ENCODE measurements at places on chromosomes 3 and 15.

DNA sequence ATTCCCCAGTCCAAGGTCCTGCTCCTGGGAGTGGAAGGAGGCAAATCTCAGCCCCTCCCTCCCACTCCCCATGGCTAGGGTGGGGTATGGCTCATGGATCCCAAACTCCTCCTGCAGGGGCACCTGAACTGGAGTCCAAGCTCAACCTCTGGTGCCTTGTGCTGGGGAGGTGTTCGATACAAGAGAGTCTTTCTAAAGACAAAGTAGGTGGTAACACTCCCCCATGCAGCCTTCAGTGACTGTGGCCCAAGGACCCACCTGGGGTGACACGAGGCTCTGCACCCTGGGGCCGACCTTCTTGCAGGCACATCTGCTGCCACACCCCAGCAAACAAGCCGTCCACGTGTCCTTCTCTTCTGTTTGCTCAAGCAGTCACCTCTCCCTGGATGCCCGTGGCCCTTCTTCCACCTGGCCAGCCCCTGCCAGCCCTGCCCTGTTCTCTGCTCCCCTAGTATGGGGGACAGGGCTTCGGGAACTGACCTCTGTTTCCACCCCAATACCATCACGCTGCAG, 36.7 kb upstream of the SLC6A11 start:
- DNase-seq, result no peak

DNA sequence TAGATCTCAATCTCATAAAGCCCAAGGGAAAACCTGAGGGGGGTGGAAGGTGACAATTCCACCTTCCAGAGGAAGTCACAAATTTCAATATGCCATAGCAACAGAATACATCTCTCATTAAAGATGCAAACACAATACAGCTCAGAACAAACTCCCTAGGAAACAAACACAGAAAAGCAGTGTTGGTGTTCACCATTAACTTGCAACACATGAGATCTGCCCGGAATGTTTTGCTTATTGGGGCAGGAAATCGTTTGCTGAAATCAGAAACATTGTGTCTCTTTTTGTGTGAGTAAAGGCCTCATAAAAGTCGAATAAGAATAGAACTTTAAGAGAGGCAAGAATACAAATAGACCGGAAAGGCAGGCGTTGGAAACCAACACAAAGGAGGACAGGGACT, 5.8 kb upstream of the RYR3 start:
- DNase-seq, result no peak

DNA sequence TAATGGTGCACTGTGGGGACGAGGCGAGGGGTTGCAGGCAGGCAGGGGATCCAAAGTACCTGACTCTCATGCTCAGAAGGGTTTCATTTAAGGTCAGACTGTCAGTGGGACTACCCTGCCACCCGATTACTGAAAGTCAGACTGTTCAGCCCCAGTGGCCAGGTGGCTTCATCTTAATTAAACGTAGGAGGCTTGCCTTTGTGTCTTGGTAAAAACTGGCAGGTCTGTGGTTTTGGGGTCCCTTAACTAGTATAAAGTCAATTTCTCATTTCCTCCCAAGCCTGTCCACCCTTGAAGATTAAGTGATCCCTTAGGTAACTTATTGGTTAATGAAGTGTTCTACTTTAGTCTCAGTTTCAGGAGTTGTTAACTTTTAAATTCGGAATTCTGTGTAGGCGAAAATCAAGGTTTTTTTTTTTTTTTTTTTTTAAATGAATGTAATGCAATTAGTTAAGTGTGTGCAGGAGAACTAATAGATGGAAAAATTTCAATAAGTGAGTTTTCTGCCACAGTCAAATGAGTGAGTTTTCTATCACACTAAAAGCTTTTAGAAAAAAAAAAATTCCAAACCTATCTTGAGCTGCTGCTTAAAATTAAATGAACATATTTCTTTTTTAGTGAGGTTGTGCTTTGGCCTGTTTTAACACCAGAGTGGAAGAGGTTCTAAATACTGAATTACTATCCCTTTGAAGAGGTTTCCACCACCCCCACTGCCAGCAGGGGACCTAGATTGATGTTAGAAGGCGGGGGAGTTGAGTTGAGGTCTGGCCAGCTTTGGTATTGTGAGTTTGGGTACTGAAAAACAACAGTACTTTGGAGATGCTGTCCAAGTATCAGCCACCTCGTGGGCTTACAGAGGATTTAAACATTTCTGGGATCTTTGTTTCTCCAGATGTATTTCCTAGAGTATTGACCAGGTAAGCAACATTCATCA, 15.2 kb downstream of the ITPR1 start:
- DNase-seq, result no peak

GRCh38 chr3:27554706-27555105, 70.5 kb upstream of the SLC4A7 start:
- no peak for DNase-seq

- DNase-seq, result no peak
Measured at GRCh38 chr3:186526256-186526606, 17.9 kb downstream of the CRYGS start.

- no peak for DNase-seq
Measured at GRCh38 chr3:12590096-12590495, 33.2 kb downstream of the MKRN2 start.

- DNase-seq, result no peak
Measured at GRCh38 chr15:93268066-93268465, 179.1 kb upstream of the RGMA start.

DNA sequence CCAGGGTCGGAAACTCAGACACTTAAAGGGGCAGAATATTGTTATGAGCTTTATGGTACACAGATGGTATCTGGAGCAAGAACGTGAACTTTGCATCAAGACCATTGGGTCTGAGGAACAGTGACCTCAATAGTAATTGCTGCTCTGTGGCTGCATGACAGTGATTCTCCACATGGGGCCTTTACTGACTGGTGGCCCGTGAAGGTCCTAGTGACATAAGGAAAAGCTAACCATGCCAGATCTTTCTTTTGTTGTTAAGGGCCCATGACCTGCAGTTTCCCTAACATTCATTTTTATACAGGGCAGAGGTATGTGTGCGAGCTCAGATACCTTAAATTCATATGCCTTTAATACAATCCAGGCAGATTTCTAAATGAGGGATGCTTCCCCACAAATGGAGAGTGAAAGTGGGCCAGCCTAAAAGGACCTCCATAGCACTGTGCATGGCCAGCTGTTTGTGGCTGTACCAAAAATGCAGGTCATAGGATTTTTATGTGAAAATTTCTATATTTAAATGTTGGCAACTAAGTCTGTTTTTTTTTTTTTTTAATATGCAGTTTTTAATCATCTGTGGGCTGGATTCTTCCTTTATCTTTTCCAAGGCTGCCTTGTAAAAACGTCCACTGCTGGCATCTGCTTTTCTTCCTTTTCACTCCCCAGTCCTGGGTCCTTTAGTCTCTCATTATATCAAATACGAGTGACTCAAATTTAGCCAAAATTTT, 188.0 kb upstream of the IL12A start:
- DNase-seq, result no peak

Data from Ammon's horn (tissue), 1 donor.